ENCODE measurements at places on chromosomes 2 and 18. TPM values are rescaled to one million over a fixed set of nuclear protein-coding genes. Genes with fewer than 3 reads are reported as not detected.
A peak's percentile ranks its signal among the peaks of the same experiment; 100 is the strongest.

GRCh38 chr18:36744261-36744876 is 84.4 kb downstream of the TPGS2 start:
- DNase-seq = no peak
- H3K27ac ChIP-seq = peak overlapping the region; percentile 58
- no peaks in the 10 kb centered on the region for H3K36me3 ChIP-seq
- no peak overlapping the region for H3K4me3 ChIP-seq
- no peaks in the 10 kb centered on the region for H3K27me3 ChIP-seq

DNA sequence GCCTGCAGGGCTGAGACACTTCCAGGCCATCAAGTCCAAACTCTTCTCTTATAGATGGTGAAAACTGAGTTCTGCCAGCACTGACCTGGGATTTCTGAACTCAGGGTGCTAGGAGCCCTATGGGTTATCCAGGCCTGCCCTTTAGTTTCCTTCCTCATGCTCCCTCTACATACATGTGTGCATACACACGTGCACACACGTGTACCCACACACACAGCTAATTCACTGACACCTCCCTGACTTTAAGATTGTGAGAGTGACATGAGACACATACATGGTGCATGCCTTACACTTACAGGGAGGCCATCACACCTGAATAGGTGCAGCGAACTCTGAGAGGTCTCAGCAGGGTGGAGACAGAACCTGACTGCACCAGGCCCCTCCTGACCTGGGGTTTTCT is 267.4 kb downstream of the CYP26B1 start:
- peaks cover 12% of the 10 kb centered on the region for H3K4me1 ChIP-seq
- H3K4me3 ChIP-seq = no peak overlapping the region
- no peaks in the 10 kb centered on the region for H3K27me3 ChIP-seq
- no peak for DNase-seq
- no peak overlapping the region for H3K27ac ChIP-seq

CAVIN2 gene
- 31.3 TPM for total RNA-seq

GPC1 gene
- 21.0 TPM for total RNA-seq

FIGN gene
- total RNA-seq = 13.9 TPM

ZEB2 gene
- 225 TPM for total RNA-seq

GATA6 gene
- total RNA-seq = 3.0 TPM

LIMS2 gene
- 19.4 TPM for total RNA-seq

R3HDM1 gene
- 21.6 TPM for total RNA-seq

PHLPP1 gene
- 9.8 TPM for total RNA-seq

INHBB gene
- 42.3 TPM for total RNA-seq
